GM23338 (cell line): ENCODE measurements at places on chromosomes 5 and 9.
A peak's percentile ranks its signal among the peaks of the same experiment; 100 is the strongest.

- H3K4me3 ChIP-seq, result no peak overlapping the region
- H3K27me3 ChIP-seq, result no peaks in the 10 kb centered on the region
- H3K27ac ChIP-seq, result no peak overlapping the region
These were observed 449.5 kb downstream of the HINT1 start for GRCh38 chr5:130715541-130715940.

- H3K27me3 ChIP-seq, result no peaks in the 10 kb centered on the region
- no peak for DNase-seq
- H3K27ac ChIP-seq, result no peak overlapping the region
- no peaks in the 10 kb centered on the region for H3K36me3 ChIP-seq
- no peak overlapping the region for H3K4me3 ChIP-seq
- H3K4me1 ChIP-seq, result no peaks in the 10 kb centered on the region
These were observed 11.4 kb downstream of the SLIT3 start for GRCh38 chr5:169289520-169289919.

GRCh38 chr5:124370601-124371000, 375.8 kb downstream of the ZNF608 start:
- H3K4me1 ChIP-seq, result no peaks in the 10 kb centered on the region
- no peak for DNase-seq
- no peaks in the 10 kb centered on the region for H3K36me3 ChIP-seq

GRCh38 chr9:89531766-89532165, 33.9 kb upstream of the SEMA4D start:
- no peak for DNase-seq
- no peaks in the 10 kb centered on the region for H3K4me1 ChIP-seq
- H3K27me3 ChIP-seq, result no peaks in the 10 kb centered on the region
- no peak overlapping the region for H3K27ac ChIP-seq
- H3K4me3 ChIP-seq, result no peak overlapping the region
- H3K36me3 ChIP-seq, result no peaks in the 10 kb centered on the region

- H3K27me3 ChIP-seq, result no peaks in the 10 kb centered on the region
- DNase-seq, result no peak
- no peaks in the 10 kb centered on the region for H3K4me1 ChIP-seq
- H3K27ac ChIP-seq, result no peak overlapping the region
These were observed 248.8 kb downstream of the ISL1 start for GRCh38 chr5:51632027-51632426.

- DNase-seq, result peak; percentile 36
- no peaks in the 10 kb centered on the region for H3K4me1 ChIP-seq
- no peaks in the 10 kb centered on the region for H3K27me3 ChIP-seq
- H3K27ac ChIP-seq, result no peak overlapping the region
- no peaks in the 10 kb centered on the region for H3K36me3 ChIP-seq
These were observed 114.7 kb upstream of the TXNDC8 start for GRCh38 chr9:110452227-110452801.

DNA sequence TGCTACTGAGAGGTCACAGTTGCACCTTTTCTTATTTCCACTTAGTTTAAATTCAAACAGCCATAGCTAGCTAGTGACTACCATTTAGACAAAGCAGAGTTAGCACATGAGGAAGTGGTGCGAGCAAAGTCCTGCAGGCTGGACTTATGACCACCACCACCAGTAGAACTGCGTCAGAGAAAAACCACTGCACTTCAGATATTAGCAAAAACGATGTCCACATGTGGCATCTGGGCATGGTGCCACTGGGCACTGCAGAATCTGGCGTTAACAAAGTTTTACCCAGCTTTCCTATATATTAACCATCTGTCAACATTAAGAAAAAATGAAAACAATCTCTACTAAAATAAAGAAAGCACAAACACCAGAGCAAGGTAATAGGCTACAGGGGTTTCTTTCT, 80.1 kb downstream of the SPTLC1 start:
- peaks cover 33% of the 10 kb centered on the region for H3K36me3 ChIP-seq
- no peaks in the 10 kb centered on the region for H3K4me1 ChIP-seq
- no peak for DNase-seq

DNA sequence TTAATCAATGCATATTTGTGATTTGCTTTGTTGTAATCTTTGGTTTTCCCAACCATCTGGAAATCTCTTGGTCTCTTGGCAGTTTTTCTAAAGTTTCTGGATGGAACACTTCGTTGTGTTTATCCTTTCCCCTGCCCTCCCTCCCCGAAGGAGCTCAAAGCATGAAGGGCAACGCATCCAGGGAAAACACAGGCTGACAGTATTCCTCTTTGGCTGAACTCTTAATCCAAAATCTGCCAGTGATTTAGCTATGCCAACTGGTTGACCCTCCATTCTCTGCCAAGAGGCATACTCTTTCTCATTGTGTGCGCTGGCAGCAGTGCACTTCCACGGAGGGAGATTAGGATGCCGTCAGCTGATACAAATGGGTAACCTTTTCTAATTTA, 20.5 kb downstream of the ZBTB34 start:
- H3K36me3 ChIP-seq, result no peaks in the 10 kb centered on the region
- H3K4me1 ChIP-seq, result peaks cover 4% of the 10 kb centered on the region; the same call in 1 of the 2 replicates
- no peaks in the 10 kb centered on the region for H3K27me3 ChIP-seq
- no peak overlapping the region for H3K4me3 ChIP-seq

- DNase-seq, result no peak
- no peaks in the 10 kb centered on the region for H3K27me3 ChIP-seq
- H3K4me1 ChIP-seq, result peaks cover 2% of the 10 kb centered on the region; the same call in 1 of the 2 replicates
- no peaks in the 10 kb centered on the region for H3K36me3 ChIP-seq
- H3K27ac ChIP-seq, result no peak overlapping the region
- H3K4me3 ChIP-seq, result no peak overlapping the region
These were observed 493.5 kb upstream of the WWC1 start for GRCh38 chr5:167797933-167798332.

DNA sequence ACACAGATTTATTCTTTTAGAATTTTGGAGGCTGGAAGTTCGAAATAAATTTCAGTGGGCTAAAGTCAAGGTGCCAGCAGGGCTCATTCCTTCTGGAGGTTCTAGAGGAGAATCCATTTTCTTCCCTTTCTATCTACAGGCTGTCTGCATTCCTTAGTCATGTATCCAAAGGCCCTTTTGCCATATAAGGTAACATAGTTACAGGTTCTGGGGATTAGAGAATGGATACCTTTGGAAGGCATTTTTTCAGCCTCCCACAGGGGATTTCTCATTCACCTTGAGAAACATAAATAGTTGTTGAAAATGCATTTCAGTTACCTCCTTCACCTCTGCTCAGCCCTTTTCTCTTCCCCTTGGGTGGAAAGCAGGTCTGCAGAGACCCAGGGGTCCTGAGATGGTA, 280.0 kb upstream of the MAP3K1 start:
- peak; percentile 28 for DNase-seq
- H3K4me1 ChIP-seq, result no peaks in the 10 kb centered on the region
- no peak overlapping the region for H3K4me3 ChIP-seq
- no peaks in the 10 kb centered on the region; the same call in 1 of the 2 replicates for H3K36me3 ChIP-seq
- H3K27ac ChIP-seq, result no peak overlapping the region

DNA sequence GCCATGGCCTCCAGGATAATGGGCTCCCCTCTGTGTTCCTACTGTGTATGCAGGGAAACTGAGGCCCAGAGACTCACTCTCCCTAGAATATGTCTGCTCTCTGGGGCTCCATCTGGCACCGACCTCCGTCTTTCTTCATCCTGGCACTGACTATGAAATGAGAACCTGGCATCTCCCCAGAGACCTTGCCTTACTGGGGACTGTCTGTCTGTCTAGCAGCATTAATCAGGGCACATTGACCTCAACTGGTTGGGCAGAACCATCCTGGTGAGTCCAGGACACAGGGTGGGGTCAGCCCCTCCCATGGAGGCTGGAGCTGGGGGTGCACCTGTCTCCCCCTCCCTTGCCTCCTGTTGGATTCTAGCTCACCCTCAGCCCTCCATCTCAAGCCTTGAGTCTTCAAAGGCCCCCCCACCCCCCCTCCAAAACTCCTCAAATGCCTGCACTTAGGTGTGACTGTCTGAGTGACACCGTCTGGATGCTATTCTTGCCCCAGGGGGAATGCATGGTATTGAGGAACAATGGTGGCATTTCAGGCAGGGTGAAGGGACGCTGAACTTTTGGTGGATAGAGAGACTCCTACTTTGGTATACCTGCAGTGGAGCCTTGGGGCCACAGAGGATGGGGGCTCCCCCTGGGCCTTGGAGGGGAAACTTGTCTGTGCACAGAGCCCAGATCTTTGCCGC, 12.8 kb upstream of the PITX1 start:
- H3K4me3 ChIP-seq, result no peak overlapping the region
- DNase-seq, result no peak
- no peaks in the 10 kb centered on the region for H3K36me3 ChIP-seq
- H3K27ac ChIP-seq, result no peak overlapping the region
- H3K4me1 ChIP-seq, result no peaks in the 10 kb centered on the region
- H3K27me3 ChIP-seq, result peaks cover 98% of the 10 kb centered on the region

GRCh38 chr9:134708672-134709038, 67.1 kb downstream of the COL5A1 start:
- H3K4me1 ChIP-seq, result no peaks in the 10 kb centered on the region
- H3K4me3 ChIP-seq, result no peak overlapping the region
- no peaks in the 10 kb centered on the region for H3K36me3 ChIP-seq
- no peak for DNase-seq
- no peaks in the 10 kb centered on the region for H3K27me3 ChIP-seq

GRCh38 chr5:156623381-156624040, 226.6 kb upstream of the PPP1R2B start:
- DNase-seq, result no peak
- H3K4me1 ChIP-seq, result peaks cover 4% of the 10 kb centered on the region; the same call in 1 of the 2 replicates
- H3K4me3 ChIP-seq, result no peak overlapping the region
- no peaks in the 10 kb centered on the region for H3K27me3 ChIP-seq

- no peaks in the 10 kb centered on the region for H3K4me1 ChIP-seq
- H3K27me3 ChIP-seq, result no peaks in the 10 kb centered on the region
- H3K36me3 ChIP-seq, result no peaks in the 10 kb centered on the region
- no peak overlapping the region for H3K4me3 ChIP-seq
- no peak for DNase-seq
These were observed 388.9 kb downstream of the HTR1A start for GRCh38 chr5:63573380-63573779.

DNA sequence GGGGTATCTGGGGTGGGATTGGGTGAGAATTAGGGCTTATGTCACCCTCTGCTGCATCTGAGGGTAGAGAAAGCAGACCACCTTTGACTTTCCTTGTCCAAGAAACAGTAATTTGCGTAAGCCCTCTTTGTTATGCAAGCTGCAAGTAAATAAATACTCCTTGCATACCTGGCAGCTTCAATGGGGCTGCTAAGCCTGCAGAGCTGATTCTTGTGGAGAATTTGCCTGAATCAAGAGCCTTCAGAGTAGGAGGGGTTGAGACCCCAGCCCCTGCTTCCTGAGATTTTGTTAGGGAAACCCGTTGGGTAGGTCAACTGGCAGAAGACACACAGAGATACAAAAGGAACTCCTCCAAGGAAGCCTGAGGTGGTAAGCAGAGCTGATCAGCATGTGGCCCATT, 515.1 kb downstream of the DMAC1 start:
- H3K36me3 ChIP-seq, result no peaks in the 10 kb centered on the region
- H3K27ac ChIP-seq, result no peak overlapping the region
- H3K4me1 ChIP-seq, result peaks cover 18% of the 10 kb centered on the region; the same call in 1 of the 2 replicates
- H3K4me3 ChIP-seq, result no peak overlapping the region
- no peaks in the 10 kb centered on the region for H3K27me3 ChIP-seq

DNA sequence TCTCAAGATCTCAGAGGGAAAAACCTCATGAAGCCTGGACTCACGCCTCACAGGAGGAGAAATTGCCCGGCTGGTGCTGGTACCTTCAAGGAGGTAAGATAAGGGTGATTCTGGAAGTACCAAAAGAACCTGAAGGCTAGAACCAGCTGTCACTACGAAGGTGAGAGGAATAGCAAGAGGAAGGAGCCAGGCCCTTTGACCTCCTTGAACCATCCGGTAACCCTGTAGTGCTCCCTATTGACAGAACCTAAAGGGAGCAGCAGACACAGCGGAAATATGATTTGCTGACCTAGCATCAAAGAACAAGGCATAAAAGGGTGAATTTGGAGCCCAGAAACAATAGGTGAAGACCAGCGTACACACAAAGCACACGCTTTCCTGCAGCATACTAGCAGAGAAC, 92.2 kb downstream of the DOCK8 start:
- H3K27ac ChIP-seq, result no peak overlapping the region
- no peaks in the 10 kb centered on the region for H3K36me3 ChIP-seq
- H3K27me3 ChIP-seq, result no peaks in the 10 kb centered on the region
- no peaks in the 10 kb centered on the region for H3K4me1 ChIP-seq
- peak; percentile 73 for DNase-seq
- H3K4me3 ChIP-seq, result no peak overlapping the region

DNA sequence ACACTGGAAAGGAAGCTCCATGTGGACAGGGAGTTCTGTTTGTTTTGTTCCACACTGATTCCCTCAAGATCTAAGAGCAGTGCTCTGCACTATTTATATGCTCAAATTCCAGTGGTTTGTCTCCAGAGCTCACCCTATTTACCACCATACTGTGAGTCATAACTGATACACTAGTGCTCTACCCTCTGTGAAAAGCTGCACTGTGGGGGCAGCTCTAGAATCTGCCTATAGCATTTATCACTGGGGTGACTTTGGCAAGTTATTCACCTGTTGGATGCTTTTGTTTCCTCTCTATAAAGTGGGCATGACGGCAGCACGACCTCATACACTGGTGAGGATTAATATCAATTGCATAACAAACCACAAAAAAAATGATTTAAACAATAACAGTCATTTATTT, 307.8 kb downstream of the NR2F1-AS1 start:
- no peaks in the 10 kb centered on the region for H3K27me3 ChIP-seq
- DNase-seq, result no peak
- H3K4me3 ChIP-seq, result no peak overlapping the region

DNA sequence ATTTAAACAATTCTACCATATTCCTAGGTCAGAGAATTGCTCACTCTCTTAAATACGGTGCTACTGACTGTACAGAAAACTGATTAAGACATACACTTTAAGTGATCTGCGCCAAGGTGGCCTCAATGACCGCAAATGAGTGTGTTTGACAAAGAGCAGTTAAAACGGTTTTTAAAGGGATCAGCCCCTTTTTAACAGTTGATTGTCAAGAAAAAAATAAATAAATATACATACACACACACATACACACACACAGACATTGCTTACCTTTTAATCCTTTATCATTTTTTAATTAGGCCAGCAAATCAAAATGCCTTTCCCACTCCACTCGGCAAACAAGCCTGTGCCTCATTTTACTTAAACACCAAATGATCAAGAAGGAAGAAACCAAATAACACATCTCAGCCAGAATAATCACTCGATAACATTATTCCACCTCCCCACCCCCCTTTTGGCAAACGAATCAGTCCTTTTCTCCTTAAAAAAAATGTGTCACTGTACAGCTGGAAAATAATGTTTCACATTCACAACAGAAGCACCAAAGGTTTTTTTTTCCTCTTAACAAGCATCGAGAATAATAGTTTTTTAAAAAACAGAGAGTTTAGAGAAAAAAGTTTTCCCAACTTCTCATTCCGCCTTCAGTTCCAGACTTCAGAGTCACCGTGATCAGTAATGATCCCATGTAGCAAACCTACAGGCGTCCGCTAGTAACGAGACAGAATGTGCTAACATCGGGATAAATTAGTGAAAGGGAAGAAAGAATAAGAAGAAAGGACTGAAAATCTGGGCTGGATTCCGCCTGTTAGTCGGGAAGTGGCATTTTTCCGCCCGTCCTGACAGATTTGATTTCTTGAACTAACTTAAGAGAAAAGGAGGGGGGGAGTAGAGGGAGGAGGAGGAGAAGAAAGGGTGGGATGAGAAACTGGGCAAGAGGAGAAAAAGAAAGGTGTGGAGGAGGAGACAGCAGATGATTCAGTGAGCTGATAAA, at the start of gene ZNF608:
TSS of gene ZNF608 (minus strand) at position 712 of the 988 bp plus-strand sequence. CDS start 1,650 bp downstream, outside the sequence.
- H3K27me3 ChIP-seq, result no peaks in the 10 kb centered on the region
- peak; percentile 67 for DNase-seq
- H3K36me3 ChIP-seq, result no peaks in the 10 kb centered on the region
